ENCODE measurements at places on chromosomes 7 and 10.

DNA sequence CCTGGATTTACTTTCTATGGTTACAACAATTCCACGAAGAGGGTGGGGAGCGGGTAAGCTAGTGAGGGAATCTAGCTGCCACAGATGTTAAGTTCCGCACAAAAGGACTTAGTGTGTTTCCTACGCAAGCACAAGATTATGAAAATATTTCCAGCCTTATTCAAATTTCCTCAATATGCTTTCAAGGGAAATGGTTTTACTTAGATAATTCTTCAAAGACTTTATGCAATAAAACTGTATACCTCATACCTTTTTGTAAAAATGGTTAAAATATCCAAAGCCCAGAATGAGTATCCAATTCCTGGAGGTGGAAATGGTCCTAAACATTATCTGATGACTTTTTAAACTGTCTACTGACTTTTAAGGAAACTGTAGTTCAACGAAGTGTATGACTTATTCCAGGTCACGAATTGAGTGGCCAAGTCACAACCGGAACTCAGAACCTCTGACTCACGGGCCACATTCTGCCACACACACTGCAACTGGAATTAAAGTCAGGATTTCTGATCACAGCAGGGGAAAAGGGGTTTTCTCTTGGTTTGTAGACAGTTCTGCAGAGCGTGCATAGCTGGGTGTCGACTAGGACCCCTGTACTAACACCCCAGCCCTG, 20.2 kb upstream of the INSIG1 start:
- DNase-seq: no peak

DNA sequence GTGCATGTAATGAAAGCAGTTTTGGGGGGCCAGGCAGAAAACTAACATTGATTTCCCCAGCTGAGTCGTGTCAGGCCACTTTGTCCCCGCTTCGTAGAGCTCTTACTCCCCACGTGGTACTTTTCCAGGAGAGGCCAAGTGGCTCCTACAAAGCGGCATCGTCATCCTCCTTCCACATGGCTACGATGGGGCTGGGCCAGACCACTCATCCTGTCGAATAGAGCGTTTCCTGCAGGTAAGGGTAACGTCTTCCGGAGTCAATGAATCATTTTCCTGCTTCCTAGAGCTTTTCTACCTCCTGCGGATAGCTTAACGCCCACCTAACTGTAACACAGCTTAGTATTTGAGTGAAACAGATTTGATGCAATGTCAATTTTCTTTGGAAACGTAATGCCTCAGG, 21.7 kb upstream of the SEC61A2 start:
- DNase-seq: no peak

DNA sequence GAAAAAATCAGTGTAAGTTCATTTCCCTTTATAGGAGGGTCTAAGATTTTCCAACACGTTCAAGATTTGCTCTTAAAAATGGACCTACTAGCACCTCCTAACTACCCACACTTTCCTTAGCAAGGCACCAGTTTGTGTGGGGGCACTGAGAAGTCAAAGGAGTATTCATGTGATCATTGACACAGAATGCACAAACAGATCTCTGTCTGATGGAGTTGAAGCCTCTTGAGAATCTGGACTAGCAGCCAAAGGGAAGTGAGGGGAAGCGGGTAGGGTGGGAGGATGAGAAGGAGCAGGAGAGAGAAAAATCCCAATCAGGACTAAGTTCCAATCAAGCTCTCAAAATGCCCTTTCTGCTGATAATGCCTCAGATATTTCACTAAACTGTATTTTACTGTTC, 4.1 kb downstream of the MMS19 start:
- no peak for DNase-seq

GRCh38 chr7:140219672-140220524, 43.1 kb upstream of the KDM7A start:
- no peak for DNase-seq

GRCh38 chr10:84826704-84827103, 498.3 kb downstream of the CCSER2 start:
- no peak for DNase-seq

DNA sequence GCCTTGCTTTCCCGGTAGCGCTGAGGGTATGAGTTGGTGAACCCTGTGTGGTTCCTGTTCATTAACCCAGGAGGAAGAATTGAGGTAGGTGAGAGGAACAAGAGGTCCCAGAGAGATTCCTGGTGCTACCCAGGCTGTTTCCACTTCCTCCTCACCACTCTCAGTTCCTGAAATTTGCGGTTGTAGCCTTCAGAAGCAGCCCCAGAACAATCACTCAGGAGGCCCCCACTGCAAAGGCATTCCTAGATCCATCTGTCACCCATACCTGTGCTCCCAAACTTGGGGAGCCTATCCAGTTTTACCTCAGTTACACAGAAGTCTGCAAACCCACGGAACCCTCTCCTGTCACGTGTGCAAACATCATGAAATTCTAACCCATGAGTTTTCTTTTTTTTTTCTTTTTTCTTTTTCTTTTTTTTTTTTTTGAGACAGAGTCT, 9.0 kb upstream of the PIP4K2A start:
- no peak for DNase-seq

DNA sequence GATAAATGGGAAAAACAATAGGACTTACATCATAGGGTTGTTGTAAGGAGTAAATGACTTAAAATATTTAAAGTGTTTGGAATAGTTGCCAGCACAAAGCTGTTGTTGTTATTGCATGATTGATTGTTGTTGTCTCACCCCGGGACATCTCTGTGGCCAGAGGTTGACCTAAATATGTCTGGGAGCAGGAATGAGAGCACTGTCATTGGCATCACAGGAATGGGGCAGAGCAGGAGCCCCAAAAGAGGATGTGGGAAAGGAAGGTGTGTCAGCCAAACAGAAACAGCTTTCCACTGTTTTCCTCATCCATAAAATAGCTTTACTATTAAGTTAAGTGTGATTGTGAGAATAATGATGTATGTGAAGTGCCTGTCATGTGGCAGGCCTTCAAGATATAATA, 121.6 kb downstream of the TMEM168 start:
- no peak for DNase-seq

GRCh38 chr7:51198654-51199053, 118.0 kb downstream of the COBL start:
- no peak for DNase-seq

GRCh38 chr7:16810112-16810511, 5.3 kb upstream of the AGR2 start:
- DNase-seq: no peak

- no peak for DNase-seq
These were observed 128.6 kb upstream of the ANKRD1 start for GRCh38 chr10:91049296-91049987.

DNA sequence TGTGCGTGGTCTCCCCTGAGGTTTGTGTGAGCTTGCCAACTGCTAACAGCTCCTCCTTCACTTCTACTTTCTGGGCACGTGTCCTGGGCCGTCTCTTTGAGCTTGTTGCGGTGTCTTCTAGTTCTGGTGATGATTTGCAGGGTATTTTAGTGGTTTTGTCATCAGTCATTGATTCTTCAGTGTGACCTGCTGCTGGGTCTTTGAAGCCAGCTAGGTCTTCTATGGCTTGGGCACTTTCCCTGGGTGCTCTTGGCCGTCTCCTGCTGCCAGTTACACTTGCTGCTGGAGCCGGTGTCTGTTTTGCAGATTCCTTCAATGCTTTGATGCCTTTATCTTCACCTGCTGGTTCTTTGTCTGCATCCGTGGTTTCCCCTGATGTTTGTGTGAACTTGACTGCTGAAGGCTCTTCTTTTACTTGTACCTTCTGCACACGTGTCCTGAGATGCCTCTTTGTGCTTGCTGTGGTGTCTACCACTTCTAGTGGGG, 23.0 kb downstream of the MKI67 start:
- DNase-seq: no peak

DNA sequence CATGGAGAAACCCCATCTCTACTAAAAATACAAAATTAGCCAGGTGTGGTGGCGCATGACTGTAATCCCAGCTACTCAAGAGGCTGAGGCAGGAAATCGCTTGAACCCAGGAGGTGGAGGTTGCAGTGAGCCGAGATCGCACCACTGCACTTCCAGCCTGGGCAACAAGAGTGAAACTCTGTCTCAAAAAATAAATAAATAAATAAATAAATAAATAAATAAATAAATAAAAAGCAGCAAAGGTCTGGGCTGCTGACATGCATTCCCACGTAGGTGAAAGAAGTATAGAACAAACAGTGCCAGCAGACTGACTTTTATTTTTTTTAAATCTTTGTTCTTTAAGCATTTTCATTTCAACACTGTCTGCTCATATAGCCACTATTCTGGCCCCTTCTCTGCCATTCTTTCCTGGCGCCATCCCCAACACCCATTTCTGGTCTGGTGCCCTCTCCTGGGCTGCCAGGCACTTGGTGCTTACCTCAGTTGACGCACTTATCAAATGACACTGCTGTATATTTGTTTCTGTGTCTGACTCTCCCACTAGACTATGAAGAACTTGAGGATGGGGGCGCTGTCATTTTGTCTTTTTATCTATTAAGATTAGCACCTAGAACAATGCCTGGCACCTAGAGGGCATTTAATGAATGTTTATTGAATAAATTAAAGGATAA, 15.6 kb downstream of the FAM107B start:
- DNase-seq: no peak

DNA sequence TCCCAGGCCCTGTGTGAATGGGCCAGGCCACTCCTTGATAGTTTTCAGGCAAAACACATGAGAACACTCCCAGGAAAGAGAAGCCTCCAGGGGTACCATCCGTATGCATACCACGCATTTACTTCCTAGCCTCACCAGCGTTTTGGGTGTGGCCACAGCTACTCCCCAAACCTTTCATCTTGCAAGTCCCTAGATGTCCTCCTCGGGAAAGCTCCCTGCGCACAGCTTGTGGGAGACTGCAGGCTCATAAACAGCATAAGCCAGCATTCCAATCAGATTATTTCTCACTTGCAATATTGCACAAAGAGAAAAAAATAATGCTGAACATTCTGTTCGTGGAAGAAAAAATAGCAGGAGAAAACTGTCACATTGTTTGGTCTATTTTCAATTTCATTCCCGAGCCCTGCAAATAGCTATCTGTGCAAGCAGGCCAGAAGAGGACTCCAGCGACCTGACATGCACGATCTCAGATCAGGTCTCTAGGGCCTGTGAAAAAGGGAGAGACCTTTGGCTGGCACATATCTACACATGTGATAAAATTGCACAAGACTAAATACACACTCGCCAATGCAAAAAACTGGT, 175.6 kb downstream of the PLXNA4 start:
- no peak for DNase-seq

DNA sequence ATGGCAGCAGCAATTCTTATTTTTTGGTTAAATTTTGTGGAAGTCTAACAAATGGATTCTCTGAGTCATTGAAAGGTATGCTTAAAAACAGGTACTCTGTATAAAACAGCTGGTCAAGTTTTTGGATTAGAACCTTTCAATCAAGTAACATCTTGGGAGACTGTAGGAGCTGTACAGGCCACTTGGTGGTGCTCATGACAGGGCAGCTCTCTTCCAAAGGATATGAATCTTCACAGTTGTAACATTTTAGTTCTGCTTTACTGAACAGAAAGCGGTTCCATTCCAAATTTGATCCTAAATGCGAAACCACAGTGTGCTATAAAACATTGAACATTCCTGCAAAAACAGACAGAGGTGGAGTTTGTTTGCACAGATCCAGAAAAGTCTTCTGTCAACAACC, 44.5 kb upstream of the AGR3 start:
- DNase-seq: no peak

GRCh38 chr10:14616955-14617730, 157.6 kb downstream of the FAM107B start:
- DNase-seq: no peak

- no peak for DNase-seq
These were observed 231.3 kb upstream of the FERD3L start for GRCh38 chr7:19376538-19376937.

DNA sequence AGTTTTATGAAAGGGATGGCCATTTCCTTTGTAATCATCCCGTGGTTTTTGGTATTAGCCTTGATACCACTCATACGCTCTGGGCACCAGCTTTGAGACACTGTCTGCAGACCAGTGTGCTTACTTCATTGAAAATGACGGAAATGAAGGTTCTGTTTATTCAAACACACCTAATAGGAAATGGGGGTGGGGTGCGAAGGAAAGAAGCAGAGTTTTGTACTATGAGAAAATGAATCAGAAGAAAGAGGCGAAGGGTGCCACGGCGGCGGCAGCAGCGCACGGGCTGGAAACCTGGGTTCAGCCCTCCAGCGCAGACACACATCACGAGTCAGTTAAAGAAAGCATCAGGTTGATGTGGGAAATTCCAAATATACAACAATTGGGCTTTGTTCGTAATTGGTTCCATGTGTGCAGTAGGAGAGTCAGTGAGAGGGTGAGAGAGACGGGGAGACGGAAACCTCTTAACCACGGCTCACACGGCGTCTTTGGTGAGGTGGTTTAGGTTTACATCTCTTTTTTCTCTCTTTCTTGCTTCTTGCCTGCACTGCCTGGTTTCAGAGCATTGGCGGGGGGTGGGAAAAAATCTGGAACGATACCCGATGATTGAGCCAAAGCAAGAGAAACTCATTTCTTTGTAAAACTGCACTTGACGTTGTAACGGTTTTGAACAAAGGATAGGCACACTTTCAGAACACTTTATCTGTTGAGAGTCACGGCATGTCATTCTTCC, 321.2 kb downstream of the FRMD4A start:
- DNase-seq: no peak

GRCh38 chr10:70474780-70475179, 3.8 kb upstream of the PALD1 start:
- no peak for DNase-seq

GRCh38 chr7:9240001-9240400, 806.6 kb downstream of the NXPH1 start:
- no peak for DNase-seq

- DNase-seq: no peak
These were observed 557 bp upstream of the ZNF282 start for GRCh38 chr7:149194799-149195179.

DNA sequence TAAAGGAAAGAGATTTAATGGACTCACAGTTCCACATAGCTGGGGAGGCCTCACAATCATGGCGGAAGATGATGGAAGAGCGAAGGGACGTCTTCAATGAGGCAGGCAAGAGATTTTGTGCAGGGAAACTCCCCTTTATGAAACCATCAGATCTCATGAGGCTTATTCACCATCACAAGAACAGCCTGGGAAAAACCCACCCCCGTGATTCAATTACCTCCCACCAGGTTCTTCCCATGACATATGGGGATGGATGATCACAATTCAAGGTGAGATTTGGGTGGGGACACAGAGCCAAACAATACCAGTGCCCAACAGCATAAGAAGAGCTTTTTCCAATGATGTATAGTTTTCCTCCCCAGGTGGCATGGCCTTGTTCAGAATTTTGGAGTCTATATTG, 11.2 kb upstream of the C7orf33 start:
- no peak for DNase-seq

DNA sequence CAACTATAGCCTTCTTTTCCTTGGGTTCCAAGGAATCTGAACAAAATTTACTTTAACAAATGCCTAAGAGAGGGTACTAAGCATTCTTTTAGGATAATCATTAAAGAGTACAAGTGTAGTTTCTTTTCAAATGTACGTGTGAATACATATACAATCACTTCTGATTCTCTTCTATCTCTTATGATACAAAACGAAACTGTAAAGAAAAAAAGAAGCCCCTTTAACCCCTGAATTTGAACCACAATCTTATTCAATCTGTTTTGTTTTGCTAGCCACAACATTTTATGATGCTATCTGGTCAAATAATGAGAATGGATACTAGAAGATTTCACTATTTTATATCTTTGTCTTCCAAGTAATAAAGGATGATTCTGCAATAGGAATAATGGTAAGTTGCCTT, 48.7 kb downstream of the SIRT1 start:
- DNase-seq: no peak

- no peak for DNase-seq
These were observed 8.1 kb downstream of the FAM171A1 start for GRCh38 chr10:15363031-15363430.

- no peak for DNase-seq
These were observed 14.8 kb downstream of the TPK1 start for GRCh38 chr7:144821067-144821466.

- DNase-seq: no peak
These were observed 4.6 kb downstream of the ARPC1B start for GRCh38 chr7:99379043-99379577.
